ENCODE measurements at places on chromosomes 7 and 10. TPM values are rescaled to one million over a fixed set of nuclear protein-coding genes. Genes with fewer than 3 reads are reported as not detected.

SUV39H2 gene
- total RNA-seq = 5.6 TPM

RPA3 gene
- 25.5 TPM for total RNA-seq

FBH1 gene
- 75.3 TPM for total RNA-seq

BAIAP2L1 gene
- total RNA-seq = 70.9 TPM

RARRES2 gene
- 61.1 TPM for total RNA-seq

HSPA12A gene
- 6.6 TPM for total RNA-seq

LRMDA gene
- 8.1 TPM for total RNA-seq

CFAP46 gene
- total RNA-seq = 0.37 TPM

WEE2 gene
- not detected for total RNA-seq

UCMA gene
- not detected for total RNA-seq

HOXA1 gene
- 3.0 TPM for total RNA-seq

TUBAL3 gene
- total RNA-seq = 38.6 TPM

TEX47 gene
- total RNA-seq = not detected

CCL26 gene
- total RNA-seq = not detected

CNPY1 gene
- not detected for total RNA-seq

TSC22D4 gene
- total RNA-seq = 57.2 TPM

DGKI gene
- total RNA-seq = 0.34 TPM

C10orf62 gene
- not detected for total RNA-seq

DLG5 gene
- 36.7 TPM for total RNA-seq

Data from left colon (tissue), 2 donors.